ENCODE measurements at places on chromosomes 2 and 18.

DNA sequence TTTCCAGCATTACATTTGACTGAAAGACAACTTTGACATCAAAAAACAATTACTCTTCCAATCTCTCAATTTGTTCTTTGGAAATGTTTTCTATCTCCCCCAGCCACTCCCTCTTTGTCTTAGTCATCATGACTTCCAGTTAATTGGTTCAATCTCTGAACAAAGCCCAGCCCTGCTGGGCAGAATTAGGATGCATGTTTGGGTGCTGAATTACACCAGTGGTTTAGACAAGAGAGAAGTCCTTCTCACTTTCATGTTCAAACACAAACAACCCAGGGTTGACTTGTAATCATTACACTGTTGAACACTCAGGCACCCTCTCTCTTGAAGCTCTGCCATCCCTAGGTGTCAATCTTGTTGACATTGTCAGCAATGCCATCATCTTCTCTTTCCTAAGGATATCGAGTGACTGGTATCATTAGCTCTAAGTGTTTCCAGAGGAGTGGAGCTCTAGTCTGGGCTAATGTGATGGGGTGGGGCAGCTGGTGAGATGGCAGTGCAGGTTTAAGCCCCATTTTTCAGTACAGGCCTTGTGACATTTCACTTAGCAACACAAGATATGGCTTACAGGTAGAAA, 90.8 kb upstream of the MEIS1 start:
- no peak for DNase-seq

- no peak for DNase-seq
Observed at GRCh38 chr2:8623958-8624591, 57.8 kb upstream of the ID2 start.

DNA sequence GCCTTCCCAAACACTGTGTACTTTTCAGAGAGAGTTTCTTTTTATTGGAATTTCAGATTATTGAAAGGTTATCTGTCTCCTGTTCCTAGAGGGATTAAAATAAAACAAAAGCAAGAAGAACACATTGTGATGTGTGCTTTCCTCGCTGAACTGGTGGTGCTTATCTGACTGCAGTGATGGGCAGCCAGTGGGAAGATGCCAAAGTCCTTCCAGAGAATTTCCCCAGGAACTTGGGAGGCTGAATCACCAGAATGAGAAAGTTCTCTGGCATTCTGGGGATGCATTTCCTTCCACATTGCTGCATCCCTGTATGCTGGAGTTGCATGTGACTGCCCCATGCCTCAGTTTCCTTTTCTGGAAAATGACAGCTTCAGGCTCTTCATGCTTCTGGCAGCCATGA, 53.9 kb upstream of the SEC11C start:
- no peak for DNase-seq

- DNase-seq: no peak
Observed at GRCh38 chr2:107359021-107359420, 467.7 kb upstream of the RGPD4 start.

DNA sequence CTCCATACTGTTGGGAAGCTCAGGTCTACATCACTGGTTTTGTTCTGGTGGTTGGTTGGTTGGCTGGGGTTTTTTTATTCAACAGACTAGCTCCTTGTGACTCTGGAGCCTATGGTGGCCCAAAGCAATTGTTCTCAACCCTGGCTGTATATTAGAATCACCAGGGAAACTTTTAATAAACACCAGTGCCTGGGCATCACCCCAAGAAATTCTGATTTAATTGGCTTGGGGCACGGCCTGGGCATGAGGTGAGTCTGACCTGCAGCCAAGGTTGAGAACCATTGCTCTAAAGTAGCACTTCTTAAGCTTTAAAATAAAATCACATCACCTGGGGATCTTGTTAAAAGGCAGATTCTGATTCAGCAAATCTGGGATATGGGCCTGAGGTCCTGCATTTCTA, 184.1 kb downstream of the C1D start:
- no peak for DNase-seq

DNA sequence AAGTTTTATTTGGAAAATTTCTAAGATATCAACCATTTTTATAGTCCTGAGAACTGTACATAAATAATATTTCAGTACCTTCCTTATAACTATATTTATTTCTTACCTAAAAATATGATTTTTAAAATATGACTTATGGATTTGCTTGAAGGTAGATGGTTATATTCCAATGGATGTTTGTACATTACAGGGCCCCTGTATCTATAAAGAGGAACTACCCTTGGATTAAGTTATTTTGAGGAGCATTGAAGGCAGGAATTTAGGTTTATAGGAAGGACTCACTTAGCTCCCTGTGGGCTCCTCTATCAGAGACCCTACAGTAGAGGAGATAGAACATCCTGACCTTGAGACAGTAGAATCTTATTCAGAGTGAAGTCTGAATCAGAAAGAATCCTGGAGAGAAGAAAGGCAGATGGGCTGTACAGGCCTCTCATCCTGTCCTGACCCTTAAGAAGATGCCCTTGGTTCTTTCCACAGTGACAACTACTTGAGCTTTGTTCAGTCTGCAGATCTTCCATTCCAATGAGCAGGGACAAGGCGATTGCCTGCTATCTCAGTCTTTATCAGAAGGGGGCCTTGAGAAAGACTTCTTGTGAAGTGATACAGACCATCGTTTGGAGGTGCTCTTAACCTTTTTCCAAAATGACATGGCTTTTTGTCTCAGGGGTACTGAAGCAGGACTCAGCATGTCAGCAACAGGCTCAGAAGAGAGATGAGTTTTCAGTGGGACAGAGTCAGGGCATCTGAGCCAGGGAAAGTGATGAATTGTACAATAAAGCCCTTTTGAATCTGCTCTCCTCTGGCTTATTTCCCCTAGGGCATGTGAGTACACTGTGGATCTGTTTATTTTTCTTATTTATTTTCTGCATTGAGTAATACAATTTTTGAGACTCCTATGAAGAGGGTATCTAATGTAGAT, 20.9 kb downstream of the OXER1 start:
- DNase-seq: no peak

- no peak for DNase-seq
Observed at GRCh38 chr2:121888189-121888557, 132.7 kb downstream of the TSN start.

DNA sequence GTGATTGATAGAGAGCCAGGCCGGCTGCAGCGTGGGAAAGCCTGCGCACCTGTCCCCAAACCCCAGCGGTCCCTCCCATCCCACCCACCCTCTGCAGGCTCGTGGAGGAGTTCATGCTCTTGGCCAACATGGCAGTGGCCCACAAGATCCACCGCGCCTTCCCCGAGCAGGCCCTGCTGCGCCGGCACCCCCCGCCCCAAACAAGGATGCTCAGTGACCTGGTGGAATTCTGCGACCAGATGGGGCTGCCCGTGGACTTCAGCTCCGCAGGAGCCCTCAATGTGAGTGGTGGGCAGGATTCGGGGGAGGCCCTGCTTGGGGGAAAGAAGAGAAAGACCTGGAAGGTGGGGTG, 48.9 kb upstream of the ALPP start:
- DNase-seq: no peak

GRCh38 chr2:32427672-32428610, 71.1 kb downstream of the BIRC6 start:
- no peak for DNase-seq

DNA sequence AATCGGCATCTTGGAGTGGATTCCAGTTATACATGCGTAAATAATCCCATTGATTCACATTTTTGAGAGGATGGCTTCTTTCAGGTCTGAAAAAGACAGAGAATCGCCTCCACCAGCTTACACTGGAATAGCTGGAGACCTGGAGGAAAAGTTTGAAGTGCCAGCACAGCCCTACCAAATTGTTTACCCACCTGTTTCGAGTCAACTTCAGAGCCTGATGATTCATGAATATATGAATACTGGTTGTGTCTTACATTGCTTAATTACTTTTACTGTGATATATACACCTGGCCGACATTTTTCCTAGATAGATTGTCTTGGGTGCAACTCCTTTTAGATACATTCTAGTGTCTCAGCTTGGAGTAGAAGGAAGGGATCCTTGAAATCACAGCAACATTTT, 335 bp upstream of the NCKAP5 start:
- DNase-seq: no peak

DNA sequence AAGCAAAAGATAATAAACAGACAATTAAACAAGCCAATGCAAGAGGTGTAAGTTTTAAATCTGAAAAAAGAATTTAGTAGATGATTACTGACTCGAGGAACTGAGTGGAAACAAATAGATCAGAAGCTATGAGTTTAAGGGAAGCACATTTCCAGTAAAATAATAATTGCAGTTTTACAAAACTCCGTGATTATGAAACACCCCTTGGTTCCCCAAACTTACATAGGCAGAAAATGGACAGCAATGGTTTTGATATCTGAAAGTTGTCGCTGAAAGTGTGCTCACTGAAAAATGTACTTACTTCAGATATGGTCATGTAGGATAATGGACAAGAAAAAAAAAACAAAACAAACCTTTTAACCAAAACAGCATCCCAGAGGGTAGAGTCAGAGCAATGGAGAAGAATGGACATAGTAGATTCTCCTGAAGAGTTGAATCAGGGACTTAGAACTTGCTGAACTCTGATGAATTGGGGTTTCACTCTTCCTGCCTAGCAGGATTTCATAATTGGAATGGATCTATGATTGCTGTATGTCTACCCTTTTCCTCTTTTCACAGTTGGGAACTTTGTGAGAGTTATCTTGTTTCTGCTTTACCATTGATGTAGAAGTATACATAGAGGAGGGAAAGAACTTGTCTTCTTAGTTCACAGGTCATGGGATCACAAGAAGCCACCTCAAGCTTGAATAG, 305.6 kb upstream of the ZEB2 start:
- no peak for DNase-seq

- DNase-seq: no peak
Observed at GRCh38 chr18:55433648-55434047, 154.3 kb downstream of the TCF4 start.

GRCh38 chr18:23875966-23876895, 138.3 kb upstream of the TTC39C start:
- DNase-seq: no peak

DNA sequence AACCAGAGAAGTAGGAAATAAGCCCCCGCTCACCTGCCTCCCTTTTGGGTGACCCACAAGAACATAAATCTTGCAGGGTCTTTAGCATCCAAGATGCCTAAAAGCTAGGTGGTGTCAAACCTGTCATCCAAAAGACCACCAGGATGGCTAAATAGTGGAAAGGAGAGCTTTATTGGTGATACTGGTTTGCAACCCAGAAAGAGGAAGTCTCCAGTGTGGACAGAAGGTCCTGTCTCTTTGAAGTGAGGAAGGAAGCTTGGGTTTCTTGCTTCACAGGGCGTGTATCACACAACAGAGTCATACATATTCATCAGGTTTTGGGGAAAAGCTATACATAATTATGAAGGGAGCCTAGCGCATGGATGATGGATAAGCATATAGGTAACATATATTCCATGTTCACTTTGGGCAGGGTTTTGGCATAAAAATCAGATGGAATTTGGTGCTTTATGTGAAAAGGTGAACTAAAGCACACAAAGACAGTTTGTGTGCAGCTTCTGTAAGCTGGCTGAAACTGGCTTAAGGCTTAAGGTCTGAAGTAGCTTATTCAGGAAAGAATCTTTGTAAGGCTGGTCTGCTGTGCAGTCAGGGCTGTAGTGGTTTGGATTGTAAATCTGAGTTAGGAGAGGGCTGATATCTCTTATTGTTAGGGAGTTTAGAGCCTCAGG, 102.2 kb upstream of the MSH2 start:
- peak; percentile 7 for DNase-seq

GRCh38 chr18:48894799-48895346, 55.9 kb downstream of the SMAD7 start:
- DNase-seq: no peak

GRCh38 chr2:153074207-153074606, 355.8 kb downstream of the ARL6IP6 start:
- no peak for DNase-seq

DNA sequence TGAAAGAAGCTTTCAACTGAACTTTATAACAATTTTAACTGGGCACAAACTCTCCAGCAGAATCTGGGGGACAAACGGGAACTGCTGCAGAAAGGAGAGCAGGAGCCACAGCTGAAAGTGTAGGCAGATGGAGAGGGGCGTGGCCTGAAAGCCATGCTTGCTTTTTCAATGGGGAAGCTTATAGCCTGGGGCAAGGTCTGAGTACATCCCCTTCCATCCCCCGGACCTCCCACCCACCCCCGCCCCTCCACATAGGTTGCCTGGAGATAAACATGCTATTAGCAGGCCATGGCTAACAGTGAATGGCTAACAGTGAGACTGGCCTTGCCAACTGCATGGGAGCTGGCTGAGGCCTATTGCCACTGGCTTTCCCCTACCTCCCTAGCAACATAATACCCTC, 317.9 kb upstream of the TANK start:
- DNase-seq: no peak

GRCh38 chr2:20612925-20613916, 37.7 kb downstream of the HS1BP3 start:
- no peak for DNase-seq

DNA sequence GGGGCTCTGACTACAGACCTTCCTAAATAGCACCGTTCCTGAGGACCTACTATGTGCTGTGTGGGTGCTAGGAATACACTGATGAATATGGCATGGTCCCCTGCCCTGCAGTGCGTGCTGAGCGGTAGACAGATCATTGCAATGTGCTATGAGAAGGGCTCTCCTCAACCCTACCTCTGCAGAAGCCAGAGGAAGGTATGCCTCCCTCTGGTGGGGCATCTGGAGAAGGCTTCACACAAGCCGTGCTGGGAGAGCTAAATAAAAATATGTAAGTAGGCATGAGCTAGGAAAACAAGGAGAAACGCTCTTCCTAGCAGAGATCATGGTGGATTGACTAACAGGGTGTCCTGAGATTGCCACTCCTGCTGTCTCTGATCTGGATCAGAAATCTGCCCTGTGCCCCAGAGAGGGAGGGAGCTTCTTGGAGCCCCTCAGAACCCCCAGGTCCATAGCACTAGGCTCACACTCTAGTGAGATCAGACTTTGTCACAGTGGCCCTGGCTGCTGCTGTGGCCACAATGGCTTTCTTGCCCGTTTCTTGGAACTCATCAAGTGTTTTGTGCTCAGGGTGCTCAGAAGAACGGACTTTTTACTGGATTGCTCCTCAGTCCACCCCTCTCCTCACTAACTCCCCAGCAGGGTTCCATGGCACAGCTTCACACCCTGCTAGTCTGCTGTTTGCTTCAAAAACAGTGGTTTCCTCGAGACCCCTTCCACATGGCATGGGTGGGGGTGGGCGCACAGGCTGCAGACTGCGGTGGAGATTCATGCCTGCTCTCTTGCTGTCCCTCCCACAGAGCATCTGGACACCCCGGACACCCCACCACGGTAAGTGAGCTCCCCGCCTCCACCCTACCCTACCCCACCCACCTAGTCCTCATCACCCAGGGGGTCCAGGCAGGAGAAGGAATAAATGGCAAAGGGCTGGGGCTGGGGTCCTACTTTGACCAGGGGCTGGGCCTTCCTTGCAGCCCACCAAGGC, 14.2 kb downstream of the SIGLEC15 start:
- peak; percentile 29 for DNase-seq

DNA sequence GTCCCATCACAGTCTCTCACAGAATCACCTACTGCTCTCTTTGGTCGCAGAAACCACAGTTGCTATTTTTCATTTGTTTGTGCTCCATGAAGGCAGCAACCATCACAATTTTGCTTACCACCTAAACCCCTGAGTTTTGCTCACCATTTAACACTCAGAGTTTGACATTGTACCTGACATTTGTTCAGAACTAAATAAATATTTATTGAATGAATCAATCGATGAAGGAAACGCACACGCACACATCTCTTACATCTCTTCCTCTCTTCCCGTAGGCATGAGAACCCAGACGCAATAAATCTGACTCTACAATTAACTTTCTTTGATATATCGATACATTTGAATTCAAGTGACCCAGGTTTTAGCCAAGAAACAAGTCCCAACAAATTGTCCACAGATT, 105.5 kb upstream of the RNF152 start:
- DNase-seq: no peak

Data from CD4-positive, alpha-beta T cell treated with Interleukin-2 at 100 ng/mL for 4 hours (primary cell).